Type B pancreatic cell (in vitro differentiated cells): ENCODE measurements at places on chromosomes 7 and 10. TPM values are rescaled to one million over a fixed set of nuclear protein-coding genes. Genes with fewer than 3 reads are reported as not detected.

Gene PILRA
- total RNA-seq = 2.1 and 2.8 TPM in 2 replicates

Gene ELAPOR2
- total RNA-seq = 29.5 and 39.8 TPM in 2 replicates

Gene PTPRZ1
- 20.7 and 43.4 TPM in 2 replicates for total RNA-seq

Gene ABCC2
- 11.0 and 64.0 TPM in 2 replicates for total RNA-seq

Gene SLIT1
- total RNA-seq = 2.2 and 55.7 TPM in 2 replicates

GRCh38 chr7:75732764-75733630, 5.7 kb downstream of the HIP1 start:
- no peak overlapping the region for H3K27ac ChIP-seq
- no peak for DNase-seq
- H3K36me3 ChIP-seq = peaks cover 4% of the 10 kb centered on the region
- peaks cover 14% of the 10 kb centered on the region for H3K27me3 ChIP-seq
- H3K4me3 ChIP-seq = no peak overlapping the region
- peaks cover 38% of the 10 kb centered on the region for H3K4me1 ChIP-seq

- H3K4me3 ChIP-seq = no peak overlapping the region
- peaks cover 5% of the 10 kb centered on the region for H3K27me3 ChIP-seq
- peaks cover 21% of the 10 kb centered on the region for H3K4me1 ChIP-seq
Measured at GRCh38 chr10:114881417-114881816, 56.6 kb upstream of the TRUB1 start.

DNA sequence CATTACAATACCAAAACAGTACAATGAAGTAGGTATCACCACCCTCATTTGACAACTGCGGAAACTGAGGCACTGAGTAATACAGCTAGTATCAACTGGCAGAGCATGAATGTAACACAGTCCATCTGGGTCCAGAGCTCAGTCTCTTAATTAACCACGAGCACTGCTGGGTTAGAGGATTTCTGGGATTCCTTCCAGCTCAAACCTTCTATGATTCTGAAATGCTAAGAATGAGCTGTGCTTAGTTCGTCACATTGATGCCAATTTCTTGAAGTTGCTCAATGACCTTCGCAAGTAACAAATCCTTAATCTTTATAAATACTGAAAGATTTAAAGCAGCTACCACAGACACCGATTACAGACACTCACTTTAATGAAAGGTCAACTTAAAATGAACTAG, 62.5 kb downstream of the SGMS1 start:
- peaks cover 4% of the 10 kb centered on the region for H3K36me3 ChIP-seq
- H3K27me3 ChIP-seq = no peaks in the 10 kb centered on the region
- peaks cover 13% of the 10 kb centered on the region for H3K4me1 ChIP-seq
- H3K27ac ChIP-seq = no peak overlapping the region
- DNase-seq = no peak

GRCh38 chr7:2670171-2670570, 17.8 kb upstream of the AMZ1 start:
- no peaks in the 10 kb centered on the region for H3K36me3 ChIP-seq
- no peaks in the 10 kb centered on the region for H3K4me1 ChIP-seq
- DNase-seq = no peak
- H3K27me3 ChIP-seq = peaks cover 14% of the 10 kb centered on the region

GRCh38 chr7:135711139-135711469, 16.9 kb downstream of the SLC13A4 start:
- no peak overlapping the region for H3K4me3 ChIP-seq
- DNase-seq = no peak
- H3K27me3 ChIP-seq = no peaks in the 10 kb centered on the region
- H3K36me3 ChIP-seq = no peaks in the 10 kb centered on the region

DNA sequence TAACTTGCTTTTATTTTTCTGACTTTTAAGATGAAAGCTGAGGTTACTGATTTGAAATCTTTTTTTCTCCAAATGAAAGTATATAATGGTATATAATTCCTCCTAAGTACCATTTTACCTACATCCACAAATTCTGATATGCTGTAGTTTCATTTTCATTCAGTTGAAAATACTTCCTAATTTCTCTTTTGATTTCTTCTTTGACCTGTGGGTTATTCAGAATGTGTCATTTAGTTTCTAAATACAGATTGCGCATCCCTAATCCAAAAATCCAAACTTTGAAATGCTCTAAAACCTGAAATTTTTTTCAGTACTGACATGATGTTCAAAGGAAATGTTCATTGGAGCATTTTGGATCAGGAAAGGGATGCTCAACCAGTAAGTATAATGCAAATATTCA, 168.7 kb downstream of the CELF2 start:
- no peaks in the 10 kb centered on the region for H3K4me1 ChIP-seq
- peaks cover 11% of the 10 kb centered on the region for H3K27me3 ChIP-seq
- H3K27ac ChIP-seq = no peak overlapping the region
- no peak for DNase-seq
- no peak overlapping the region for H3K4me3 ChIP-seq
- H3K36me3 ChIP-seq = no peaks in the 10 kb centered on the region

DNA sequence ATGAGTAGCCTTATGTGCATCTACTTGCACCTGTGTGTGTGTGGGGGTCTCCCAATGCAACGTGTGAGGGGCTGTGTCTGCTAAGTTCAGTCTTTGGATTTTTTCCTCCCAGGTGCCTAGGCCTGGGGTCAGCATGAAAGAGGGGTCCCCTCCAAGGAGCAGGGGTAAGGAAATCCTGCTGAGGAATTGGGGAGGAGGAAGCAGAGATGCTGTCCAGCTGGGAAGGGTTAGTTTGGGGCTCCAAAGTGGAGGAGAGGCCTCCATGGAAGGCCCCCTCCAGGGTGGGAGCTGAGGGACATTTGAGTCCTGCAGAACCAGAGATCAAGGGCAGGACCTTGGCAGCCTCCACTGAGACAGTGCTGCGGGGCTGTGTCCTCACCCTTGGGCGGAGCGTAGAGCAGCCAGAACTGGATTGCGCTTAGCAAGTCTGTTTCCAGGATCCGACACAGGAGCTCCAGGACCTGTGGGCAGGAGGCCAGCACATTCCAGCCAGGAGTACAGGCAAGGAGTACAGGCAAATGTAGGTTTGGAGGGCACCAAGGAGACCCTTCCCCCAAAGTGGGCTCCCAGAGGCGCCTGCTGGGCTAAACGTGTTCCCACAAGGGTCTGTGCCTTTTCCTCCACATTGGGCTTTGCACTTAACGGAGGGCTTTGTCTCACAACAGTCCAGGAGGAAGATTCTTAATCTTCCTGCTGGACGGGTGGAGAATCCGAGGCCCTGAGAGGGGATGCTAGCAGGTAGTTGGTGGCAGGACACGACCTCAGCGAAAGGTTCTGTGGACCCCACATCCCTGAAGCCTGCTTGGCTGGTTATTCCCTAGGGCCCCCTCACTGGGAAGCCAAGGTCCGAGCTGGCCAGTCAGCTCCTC, 10.1 kb downstream of the TBATA start:
- no peak overlapping the region for H3K4me3 ChIP-seq
- peaks cover 11% of the 10 kb centered on the region for H3K4me1 ChIP-seq
- no peak overlapping the region for H3K27ac ChIP-seq
- peaks cover 5% of the 10 kb centered on the region for H3K27me3 ChIP-seq

- H3K27me3 ChIP-seq = peaks cover 4% of the 10 kb centered on the region
- peaks cover 18% of the 10 kb centered on the region for H3K4me1 ChIP-seq
- no peak for DNase-seq
- no peak overlapping the region for H3K27ac ChIP-seq
Measured at GRCh38 chr10:124534231-124534798, 72.7 kb downstream of the LHPP start.

- no peak overlapping the region for H3K27ac ChIP-seq
- H3K36me3 ChIP-seq = no peaks in the 10 kb centered on the region
- peaks cover 18% of the 10 kb centered on the region for H3K4me1 ChIP-seq
- no peak for DNase-seq
Measured at GRCh38 chr7:51224811-51225595, 91.6 kb downstream of the COBL start.

- H3K4me3 ChIP-seq = no peak overlapping the region
- peaks cover 6% of the 10 kb centered on the region for H3K4me1 ChIP-seq
- no peaks in the 10 kb centered on the region for H3K36me3 ChIP-seq
- H3K27me3 ChIP-seq = peaks cover 27% of the 10 kb centered on the region
Measured at GRCh38 chr7:157737151-157738065, 400.6 kb downstream of the DNAJB6 start.

- H3K4me1 ChIP-seq = no peaks in the 10 kb centered on the region
- no peaks in the 10 kb centered on the region for H3K36me3 ChIP-seq
- H3K27ac ChIP-seq = no peak overlapping the region
- no peak for DNase-seq
- H3K4me3 ChIP-seq = no peak overlapping the region
Measured at GRCh38 chr10:117477961-117478670, 64.4 kb upstream of the EMX2 start.

GRCh38 chr10:43576580-43576979, 2.2 kb upstream of the ZNF239 start:
- H3K27me3 ChIP-seq = peaks cover 63% of the 10 kb centered on the region
- peaks cover 13% of the 10 kb centered on the region for H3K4me1 ChIP-seq
- no peaks in the 10 kb centered on the region for H3K36me3 ChIP-seq
- no peak for DNase-seq

GRCh38 chr10:1137499-1138163, 81.4 kb downstream of the WDR37 start:
- H3K4me3 ChIP-seq = no peak overlapping the region
- H3K27me3 ChIP-seq = peaks cover 3% of the 10 kb centered on the region
- no peaks in the 10 kb centered on the region for H3K36me3 ChIP-seq

DNA sequence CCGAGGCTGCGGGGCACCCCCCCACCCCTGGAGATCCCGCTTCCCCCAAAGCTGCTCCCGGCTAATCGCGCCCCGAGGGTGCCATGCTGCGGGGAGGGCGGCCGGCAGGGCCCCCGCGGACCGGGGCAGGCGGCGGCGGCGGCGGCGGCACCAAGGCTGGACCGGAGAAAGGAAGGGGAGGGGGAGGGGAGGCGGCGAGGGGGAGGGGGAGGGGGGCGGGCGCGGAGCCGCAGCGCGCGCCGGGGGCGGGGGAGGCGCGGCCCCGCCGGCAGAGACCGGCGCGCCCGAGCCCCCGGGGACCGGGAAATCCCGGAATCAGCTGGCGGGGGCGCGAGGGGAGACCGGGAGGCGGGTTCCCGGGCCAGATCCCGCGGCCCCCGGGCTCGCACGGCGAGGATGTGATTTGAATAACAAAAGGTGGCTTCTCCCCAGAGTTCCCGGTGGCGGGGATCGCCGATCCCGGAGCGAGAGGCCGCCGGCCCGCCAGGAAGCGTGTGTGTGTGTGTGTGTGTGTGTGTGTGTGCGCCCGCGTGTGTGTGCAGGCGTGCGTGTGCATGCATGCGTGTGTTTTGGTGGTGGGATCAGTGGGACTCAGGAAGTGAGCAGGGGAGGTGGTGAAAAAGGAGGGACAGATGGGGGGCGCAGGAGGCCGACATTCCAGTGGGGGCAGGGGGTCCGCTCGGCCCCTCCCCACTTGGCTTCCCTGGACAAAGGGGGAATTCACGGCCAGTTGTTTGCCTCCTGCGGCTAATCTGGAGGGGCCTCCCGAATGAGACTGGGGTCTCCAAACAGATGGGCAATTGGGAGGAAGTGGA, 99.5 kb downstream of the HIP1 start:
- H3K36me3 ChIP-seq = peaks cover 4% of the 10 kb centered on the region
- H3K4me1 ChIP-seq = peaks cover 15% of the 10 kb centered on the region
- peak overlapping the region; percentile 92 for H3K27ac ChIP-seq

- no peaks in the 10 kb centered on the region for H3K36me3 ChIP-seq
- H3K27ac ChIP-seq = no peak overlapping the region
- DNase-seq = no peak
- no peaks in the 10 kb centered on the region for H3K27me3 ChIP-seq
- H3K4me3 ChIP-seq = no peak overlapping the region
Measured at GRCh38 chr10:28644647-28645046, 32.7 kb upstream of the BAMBI start.

DNA sequence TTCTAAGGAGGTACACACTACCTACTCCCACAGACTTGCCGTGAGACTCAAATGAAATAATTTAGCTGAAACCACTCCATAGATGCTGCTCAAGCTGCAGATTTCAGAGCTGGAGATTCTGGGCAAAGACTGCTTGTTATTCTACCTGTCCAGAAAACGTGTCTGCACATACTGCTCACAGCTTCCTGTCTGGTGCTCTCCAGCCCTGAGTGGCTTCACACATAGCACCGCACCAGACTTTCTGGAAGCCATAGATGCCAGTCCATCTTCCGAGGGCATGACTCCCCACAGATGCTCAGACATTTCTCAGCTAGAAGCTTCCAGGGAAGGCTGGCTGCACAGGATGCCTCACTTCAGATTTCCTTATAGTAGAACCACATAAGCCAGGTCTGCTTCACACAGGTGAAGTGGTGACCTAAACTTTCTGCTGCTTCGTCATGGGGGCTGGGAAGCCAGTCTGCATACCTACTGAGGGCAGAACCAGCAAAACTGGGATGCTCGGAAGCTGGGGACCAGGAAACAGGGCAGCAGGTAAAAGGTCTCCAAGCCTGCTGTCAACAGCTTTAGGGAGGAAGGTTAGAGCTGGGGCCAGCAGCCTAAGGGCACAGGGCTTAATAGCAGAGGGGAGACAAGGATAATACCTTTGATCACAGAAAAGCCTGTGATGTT, 18.2 kb downstream of the CCDC6 start:
- peak overlapping the region; percentile 51 for H3K4me3 ChIP-seq
- H3K4me1 ChIP-seq = peaks cover 13% of the 10 kb centered on the region
- no peak for DNase-seq
- H3K27me3 ChIP-seq = no peaks in the 10 kb centered on the region
- H3K27ac ChIP-seq = peak overlapping the region; percentile 87
- peaks cover 18% of the 10 kb centered on the region for H3K36me3 ChIP-seq

GRCh38 chr7:106553446-106553836, 107.5 kb downstream of the CCDC71L start:
- H3K27ac ChIP-seq = no peak overlapping the region
- no peaks in the 10 kb centered on the region for H3K36me3 ChIP-seq
- no peak overlapping the region for H3K4me3 ChIP-seq
- H3K27me3 ChIP-seq = no peaks in the 10 kb centered on the region

DNA sequence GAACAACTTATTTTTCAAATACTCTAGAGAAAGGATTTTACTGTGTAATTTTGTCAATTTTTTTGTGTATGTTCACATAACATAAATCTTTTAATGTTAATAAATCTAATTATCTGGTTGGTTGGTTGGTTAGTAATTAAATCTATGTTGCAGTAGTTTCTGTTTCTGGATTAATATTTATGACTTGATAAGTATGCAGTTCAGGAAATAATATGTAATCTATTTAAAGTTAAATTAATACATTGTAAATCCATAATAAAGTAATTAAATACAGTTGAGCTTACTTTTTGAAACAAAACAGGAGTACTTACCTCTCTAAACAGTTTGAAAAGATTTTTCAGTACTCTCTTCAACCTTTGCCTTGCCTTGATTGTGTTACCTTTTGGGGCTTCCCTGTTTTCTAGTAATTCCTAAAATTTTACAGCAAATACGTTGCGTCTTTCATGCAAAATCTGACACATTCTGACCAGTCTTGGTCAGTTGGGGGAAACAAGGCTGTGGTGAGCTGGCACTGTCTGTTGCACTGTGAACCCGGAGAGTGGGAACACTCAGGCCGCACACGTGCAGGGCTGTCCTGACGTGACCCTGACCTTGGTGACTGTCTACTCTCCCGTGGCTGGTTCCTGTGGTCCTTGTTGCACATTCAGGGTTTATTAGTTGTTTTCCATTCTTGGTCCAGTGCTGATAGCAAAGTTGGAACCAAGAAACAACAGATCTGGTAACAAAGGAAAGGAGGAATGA, 45.6 kb upstream of the FGL2 start:
- H3K36me3 ChIP-seq = peaks cover 3% of the 10 kb centered on the region
- peaks cover 10% of the 10 kb centered on the region for H3K4me1 ChIP-seq
- no peak for DNase-seq

GRCh38 chr7:121105262-121105661, 116.8 kb downstream of the CPED1 start:
- no peak overlapping the region for H3K27ac ChIP-seq
- no peaks in the 10 kb centered on the region for H3K27me3 ChIP-seq
- no peak for DNase-seq
- no peak overlapping the region for H3K4me3 ChIP-seq
- H3K36me3 ChIP-seq = no peaks in the 10 kb centered on the region

- H3K4me1 ChIP-seq = peaks cover 7% of the 10 kb centered on the region
- peak within 1 kb of the TSS; percentile 57 for H3K27ac ChIP-seq
- H3K36me3 ChIP-seq = no peaks in the 10 kb centered on the region
- no peak for DNase-seq
Measured at GRCh38 chr7:12570534-12571461, at the start of gene SCIN. Gene SCIN (plus strand): TSS chr7:12570720. CDS start chr7:12570787, 67 bp downstream.
